Effector CD4-positive, alpha-beta T cell (primary cell): ENCODE measurements at places on chromosomes 2 and 18.

GRCh38 chr2:72893594-72894319, 6.5 kb downstream of the SPR start:
- no peak for DNase-seq

GRCh38 chr18:58276789-58277739, 233.0 kb downstream of the NEDD4L start:
- no peak for DNase-seq

GRCh38 chr18:78757014-78757413, 222.6 kb upstream of the SALL3 start:
- DNase-seq, result no peak

DNA sequence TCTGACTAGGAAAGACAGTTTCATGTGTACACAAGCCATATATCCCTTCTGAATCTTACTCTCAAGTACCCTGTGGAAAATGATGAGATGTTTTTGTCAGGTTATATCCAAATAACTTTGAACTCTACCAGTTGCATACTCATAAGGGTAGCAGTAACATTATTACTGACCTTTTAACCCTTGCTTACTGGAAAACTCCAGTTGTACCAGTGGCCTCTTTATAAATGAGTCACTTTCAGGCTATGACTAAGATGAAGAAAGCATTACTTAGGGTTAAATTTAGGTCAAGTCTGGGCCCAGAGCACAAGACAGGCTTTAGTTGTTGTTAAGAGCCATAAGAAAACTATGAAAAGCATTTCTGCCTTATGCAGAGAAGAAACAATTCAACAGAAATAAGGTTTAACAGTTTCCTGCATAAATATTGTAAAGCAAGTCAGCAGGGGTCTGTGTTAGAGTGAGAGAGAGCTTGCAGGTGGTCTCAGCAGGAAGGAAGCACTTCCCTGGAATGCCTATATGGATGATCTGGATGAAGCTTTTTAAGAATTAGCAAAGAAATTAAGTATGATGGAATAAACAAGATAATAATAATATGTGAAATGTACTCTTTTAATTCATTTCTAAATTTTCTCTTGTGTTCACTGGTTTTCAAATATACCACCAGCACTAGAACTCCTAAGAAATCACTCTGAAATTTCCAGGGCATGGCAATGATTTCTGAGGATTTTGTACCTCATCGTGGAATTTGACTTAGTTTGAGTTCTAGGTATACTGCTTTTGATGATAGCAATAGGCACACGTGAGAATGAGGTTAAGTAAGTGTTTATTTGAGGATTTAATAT, 126.6 kb downstream of the UBE2E3 start:
- no peak for DNase-seq

DNA sequence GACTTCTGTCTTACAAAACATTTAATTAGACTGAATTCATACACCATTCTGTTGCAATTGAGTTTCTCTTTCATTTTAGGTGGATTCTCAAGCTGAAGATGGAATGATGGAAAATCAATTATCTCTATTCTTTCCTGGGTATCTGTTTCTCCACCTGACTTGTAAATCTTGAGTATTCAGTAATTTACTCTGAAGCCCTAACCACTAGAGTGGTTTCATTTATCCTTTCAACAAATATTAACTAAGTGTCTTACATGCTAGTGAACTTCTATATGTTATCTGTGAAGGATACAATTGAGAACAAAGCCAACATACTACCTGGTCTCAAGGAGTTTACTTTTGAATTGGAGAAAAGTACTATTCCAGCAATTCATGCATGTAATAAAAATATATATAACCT, 94.1 kb upstream of the ZNF804A start:
- DNase-seq, result no peak

- no peak for DNase-seq
These were observed 773.0 kb downstream of the CPS1 start for GRCh38 chr2:211329421-211329820.

DNA sequence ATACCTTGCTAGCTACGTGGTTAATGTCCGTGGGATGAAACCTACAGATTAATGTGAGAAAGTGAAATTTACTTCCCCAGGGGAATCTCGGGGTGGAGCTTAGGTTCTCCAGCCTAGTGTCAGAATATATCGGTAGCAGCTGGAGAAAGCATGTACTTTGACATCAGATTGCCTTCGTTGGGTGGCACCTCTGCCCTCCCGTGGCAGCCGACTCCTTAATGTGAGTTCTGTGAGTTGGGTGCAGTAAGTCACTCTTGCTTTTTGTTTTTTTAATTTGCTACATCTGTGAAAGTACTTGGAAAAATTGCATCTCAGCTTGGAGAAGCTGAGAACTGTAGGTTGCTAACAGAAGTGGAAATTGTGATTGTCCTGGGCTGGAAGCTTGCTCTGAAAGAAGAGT, 3.6 kb downstream of the KLF11 start:
- no peak for DNase-seq

DNA sequence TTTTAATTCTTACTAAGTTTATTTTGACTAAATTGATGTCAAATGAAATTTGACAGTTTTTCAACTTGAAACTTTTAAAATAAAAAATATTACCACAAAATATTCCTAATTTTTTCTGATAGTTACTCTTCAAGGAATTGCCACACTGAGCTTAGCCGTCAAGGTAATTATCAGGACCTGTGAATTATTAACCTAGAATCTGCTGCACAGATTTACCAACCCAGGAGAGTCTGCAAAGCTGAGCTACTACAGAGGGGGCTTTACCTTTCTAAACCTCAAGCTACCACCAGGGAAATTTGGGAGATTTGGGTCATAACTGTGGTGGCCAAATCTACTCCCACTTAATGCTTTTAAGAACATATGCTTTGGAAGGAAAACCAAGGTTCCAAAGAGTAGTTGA, 324.6 kb downstream of the CCDC178 start:
- DNase-seq, result no peak
